ENCODE measurements at places on chromosomes 2 and 18.

GRCh38 chr2:217729421-217730053, 273.3 kb downstream of the TNS1 start:
- DNase-seq: no peak

GRCh38 chr18:32383050-32383819, 87.4 kb downstream of the GAREM1 start:
- DNase-seq: peak; percentile 95

- no peak for DNase-seq
Measured at GRCh38 chr2:159546716-159547430, 69.5 kb downstream of the BAZ2B start.

DNA sequence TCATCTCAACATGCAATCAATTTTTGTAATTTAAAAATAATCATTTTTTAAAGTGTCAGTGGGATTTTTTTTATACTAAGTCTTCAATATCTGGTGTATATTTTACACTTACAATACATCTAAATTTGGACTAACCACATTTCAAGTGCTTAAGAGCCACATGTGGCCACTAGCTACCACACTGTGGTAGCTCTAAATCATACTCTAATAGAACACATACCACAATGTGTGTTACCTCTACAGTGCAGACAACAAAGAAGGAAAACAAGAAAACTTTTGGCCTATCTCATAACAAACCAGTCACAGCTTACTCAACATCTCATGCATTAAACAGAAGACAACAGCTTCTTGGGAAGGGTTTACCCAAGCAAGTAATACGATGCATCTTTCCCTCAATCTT, 24.5 kb downstream of the PIAS2 start:
- no peak for DNase-seq

- no peak for DNase-seq
Measured at GRCh38 chr2:144325086-144325485, 194.8 kb downstream of the ZEB2 start.

- no peak for DNase-seq
Measured at GRCh38 chr2:138028538-138028937, 64.3 kb downstream of the HNMT start.

GRCh38 chr2:202377207-202377761, 1.2 kb downstream of the BMPR2 start:
- peak; percentile 36 for DNase-seq

DNA sequence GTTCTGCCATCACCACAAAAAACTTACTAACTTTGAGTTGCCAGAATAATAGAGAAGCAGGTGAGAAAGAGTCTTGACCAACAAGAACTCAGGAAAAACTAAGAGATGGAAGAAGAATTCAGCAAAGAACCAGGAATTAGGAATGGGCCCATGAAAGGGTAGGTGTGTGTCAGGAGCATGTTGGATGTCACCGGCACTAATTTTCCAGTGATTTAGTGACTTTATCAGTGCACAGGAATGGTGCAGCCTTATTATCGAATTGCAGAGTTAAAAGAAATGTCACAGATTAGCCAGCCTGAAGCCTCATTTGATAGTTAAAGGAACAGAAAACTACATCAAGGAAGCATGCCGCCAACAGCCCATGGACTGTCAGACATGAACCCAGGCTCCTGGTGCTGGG, 9.0 kb upstream of the BOD1L2 start:
- no peak for DNase-seq

DNA sequence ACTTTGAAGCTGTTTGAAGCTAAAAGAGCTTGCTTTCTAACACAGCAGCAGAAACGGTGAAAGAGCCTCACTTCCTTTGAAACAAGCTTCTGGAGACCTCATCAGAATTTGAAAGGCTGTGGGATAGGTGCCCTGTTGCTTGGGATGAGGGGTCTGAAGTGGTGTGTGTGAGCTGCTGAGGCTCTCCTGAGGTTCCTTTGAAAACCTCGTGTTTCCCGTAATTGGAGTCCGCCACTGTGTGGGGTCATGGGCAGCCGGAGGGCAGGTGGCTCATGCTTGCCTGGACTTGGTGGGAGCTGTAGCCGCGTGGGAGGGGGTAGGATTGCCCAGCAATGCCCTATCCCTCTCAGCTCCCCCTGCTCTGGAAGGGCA, 34.4 kb downstream of the CABLES1 start:
- no peak for DNase-seq

GRCh38 chr18:68480196-68480595, 234.7 kb downstream of the TMX3 start:
- DNase-seq: no peak

GRCh38 chr2:71277536-71278103, 50.7 kb upstream of the PAIP2B start:
- peak; percentile 7 for DNase-seq

DNA sequence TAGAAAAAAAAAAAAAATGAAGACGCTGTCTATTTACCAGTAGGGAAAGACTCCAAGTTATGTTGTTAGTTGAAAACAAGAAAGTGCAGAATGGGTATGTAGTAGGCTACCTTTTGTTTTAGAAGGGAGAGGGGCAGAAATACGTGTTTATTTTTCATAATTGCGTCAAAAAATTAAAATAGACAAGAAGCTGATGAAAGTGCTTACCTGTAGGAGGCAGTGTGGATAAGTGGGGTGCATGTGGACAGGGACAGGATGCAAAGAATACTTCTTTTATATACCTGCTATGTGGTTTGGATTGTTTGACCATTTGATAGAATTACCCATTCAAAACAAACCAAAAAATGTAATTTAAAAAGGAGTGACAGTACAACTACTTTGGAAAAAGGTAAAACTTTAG, 3.0 kb upstream of the GCG start:
- DNase-seq: no peak

DNA sequence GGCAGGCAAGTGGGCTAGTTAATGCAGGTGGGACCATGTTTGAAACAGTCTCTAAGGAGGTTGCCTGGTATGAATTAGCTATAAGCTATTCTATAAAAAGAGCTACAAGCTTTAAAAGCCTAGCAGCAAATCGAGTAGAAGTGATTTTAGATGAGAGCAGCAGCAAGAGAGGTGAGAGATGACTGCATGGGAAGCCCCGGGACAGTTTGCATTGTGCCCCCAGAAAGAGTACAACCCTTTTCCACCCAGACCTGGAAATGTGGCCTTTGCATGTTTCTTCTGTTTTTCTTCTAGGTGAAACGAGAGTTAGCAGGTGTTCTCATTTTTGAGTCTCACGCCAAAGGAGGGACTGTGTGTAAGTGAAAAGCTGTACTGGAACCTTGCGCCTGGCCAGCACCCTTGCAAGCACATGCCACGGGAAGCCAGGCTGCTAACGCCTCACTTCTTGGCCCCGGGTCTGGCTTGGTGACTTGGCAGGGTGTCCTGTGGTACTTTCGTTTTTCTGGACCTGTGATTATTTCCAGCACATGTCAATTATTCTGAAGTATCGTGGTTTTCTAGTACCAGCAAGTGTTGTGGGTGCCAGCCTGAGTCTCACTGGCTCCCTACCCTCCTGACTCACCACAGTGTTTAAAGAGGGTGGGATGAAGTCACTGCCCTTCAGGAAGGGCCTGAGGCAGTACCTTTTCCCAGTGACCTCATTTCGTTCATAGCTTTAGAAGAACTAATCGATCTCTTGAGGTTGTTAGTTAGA, 90.3 kb upstream of the MAP3K20 start:
- no peak for DNase-seq

DNA sequence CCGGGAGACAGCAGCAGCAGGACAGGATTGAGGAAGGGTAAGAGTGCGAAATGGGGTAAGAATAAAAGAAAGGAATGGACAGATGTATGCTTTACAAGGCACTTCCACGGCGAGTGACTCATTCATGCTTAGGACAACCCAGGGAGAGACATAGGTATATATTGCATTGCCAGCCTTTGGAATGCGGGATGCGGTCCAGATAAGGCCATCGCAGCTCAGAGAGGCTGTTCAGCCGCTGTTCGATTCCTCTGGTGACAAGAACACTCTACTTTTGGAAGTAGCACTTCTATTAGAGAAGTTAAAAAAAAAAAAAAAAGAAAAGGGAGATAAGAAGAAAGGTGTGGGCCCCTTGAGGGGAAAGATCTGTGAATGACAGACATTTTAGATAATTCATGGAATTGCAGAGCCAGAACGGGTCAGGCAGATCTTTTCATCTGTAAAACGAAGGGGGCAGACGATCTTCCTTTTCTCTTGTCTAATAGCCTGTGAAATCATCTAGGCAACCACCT, 819 bp upstream of the NCOA1 start:
- peak; percentile 45 for DNase-seq

GRCh38 chr2:1746174-1747064, 2.1 kb upstream of the PXDN start:
- no peak for DNase-seq

DNA sequence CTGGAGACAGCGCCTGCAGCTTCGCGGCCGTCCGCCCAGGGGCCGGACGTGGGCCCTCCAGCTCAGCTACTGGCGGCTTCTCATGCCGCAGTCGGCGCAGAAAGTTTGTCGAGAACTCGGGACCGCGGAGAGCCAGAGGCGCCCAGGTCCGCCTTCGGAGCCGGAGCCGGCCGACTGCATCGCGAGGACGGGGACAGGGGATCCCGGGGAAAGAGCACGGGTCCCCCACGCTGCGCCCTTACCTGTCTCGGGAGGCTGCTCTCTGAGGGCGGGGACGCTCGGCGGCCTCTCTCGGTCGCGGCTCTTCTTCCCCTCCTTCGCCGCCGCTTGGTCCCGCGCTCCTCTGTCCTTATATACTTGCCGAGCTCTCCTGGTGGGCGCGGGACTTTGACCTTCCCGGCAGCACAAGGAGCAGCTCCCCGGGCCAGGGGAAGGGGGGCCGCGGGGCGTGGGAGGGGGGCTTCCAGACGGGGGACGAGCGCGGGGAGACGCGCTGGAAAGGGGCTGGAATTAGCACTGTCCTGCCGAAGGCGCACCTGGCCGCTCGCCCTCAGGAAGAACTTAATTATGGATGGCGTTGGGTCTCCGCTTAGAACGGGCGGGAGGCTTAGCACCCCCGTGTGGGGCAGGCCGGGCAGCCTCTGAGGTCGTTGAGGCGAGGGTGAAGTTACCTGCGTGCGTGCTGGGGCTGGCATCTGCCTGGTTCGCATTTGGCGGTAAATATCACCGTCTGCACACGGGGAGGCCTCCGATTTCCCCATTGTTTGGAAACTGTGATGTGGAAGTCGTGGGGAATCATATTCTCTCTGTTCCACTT, at the start of gene POMC:
Gene POMC, minus strand, starts transcription at position 325 of the 817 bp plus-strand sequence. CDS start 3,808 bp downstream, outside the sequence.
- peak; percentile 26 for DNase-seq

DNA sequence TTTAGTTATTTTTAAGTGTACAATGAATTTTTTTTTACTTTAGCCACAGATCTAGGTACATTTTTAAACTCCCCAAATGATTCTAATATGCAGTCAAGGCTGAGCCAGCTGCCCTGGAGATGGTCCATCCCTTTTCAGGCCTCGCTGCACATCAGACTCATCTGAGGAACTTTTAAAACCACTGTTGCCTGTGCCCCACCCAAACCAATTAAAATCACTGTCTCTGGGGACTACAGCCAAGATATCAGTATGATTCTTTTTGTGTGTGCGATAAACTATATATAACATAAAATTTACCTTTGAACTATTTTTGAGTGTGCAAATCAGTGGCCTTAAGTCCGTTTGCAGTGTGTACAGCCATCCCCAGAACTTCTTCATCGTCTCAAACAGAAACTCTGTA, 9.1 kb upstream of the MALT1 start:
- DNase-seq: no peak

DNA sequence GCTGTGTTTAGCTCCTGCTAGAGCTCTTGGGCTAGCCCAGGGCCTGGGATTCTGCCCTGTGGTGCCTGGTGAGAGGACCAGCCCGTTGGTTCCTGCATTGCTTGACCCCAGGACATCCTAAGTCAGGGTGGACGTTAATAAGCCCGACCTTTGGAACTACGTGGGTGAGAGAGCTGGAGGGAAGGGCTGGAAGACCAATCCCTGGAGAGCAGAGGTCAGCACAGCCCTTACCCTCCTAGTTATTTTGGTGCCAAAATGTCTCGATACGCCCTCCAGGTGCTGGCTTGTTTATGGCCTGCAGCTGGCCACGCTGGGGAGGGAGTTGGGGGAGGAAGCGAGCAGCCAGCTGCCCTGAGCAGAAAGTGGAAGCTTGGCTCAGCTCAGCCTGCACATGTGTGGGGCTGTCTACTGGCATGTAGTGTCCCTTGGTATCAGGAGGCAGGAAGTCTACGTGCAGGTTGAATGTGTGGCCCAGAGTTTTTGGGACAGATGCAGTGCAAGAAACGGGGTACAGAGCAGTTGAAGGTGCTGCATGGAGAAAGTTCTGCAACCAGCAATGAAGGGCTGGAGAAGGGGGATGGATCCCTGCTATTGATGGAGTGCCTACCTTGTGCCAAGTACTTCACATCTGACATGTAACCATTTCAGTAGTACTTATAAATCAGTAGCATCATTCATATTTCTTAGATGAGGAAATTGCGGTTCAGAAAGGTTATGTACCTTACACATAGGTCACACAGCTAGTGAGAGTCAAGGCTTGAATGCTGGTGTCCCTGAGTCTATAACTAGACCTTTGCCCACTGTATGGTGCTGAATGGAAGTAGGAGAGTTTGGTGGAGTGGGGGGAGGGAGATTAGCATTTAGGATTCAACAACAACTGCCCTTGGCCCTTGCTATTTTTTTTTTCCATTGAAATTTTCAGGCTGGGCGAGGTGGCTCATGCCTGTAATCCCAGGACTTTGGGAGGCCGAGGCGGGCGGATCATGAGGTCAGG, 5.0 kb upstream of the DGKD start:
- DNase-seq: peak; percentile 31

DNA sequence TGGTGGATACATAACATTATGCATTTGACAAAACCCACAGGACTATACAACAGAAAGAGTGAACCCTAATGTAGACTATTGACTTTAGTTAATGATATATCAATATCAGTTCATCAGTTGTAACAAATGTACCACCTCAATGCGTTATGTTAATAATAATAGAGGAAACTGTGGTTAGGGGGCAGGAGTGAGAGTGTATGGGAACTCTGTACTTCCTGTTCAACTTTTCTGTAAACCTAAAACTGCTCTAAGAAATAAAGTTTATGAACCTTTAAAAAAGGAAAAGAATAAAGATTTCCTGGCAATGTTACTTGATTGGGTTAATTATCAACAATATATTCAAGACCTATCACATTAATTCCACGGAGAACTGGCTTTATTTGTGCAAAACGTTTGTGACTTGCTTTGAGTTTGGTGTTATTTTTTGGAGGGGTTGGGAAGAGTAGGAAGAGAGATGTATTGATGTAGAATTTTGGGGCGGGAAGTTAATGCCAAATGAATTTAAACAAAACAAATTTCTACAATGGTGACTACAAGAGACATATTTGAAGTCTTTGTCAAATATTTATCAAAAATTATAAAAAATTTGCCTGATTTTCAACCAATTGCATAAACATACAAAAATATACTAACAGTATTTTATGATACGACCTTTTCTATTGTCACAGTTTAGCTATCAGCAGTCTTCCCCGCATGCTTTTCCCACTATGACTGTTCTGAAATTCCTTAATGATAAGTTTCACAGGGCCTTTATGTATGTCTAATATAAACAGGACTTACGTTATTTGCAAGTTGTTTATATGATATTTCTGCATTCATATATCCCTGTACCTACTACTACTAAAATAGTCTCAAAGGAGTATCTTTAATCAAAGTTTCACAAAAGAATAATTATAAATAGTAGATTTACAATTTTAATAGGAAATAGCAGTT, 2.1 kb upstream of the RTN4 start:
- DNase-seq: no peak

GRCh38 chr2:40228310-40228709, 223.6 kb downstream of the SLC8A1 start:
- DNase-seq: no peak

Data from cardiac fibroblast (primary cell).